ENCODE measurements at places on chromosomes 4 and X.

- no peak for DNase-seq
These were observed 18.6 kb upstream of the ZIC3 start for GRCh38 chrX:137547291-137547690.

DNA sequence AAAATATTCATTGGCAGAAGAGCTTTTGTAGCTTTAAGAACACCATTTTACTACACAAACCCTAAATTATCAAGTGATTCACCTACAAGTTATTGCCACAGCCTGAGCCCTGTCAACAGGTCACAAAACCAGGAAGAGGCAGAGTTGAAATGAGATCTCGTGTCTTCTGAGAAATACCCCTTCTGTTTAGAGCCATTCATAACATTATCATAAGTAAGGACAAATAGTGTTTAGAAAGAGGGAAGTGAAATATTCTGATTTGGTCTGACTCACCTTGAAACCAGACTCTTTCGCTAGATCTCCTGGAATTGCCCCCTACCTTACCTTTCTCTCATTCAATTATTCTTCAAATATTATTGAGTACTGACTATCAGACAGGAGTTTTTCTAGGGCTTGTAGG is 5.9 kb downstream of the ETDB start:
- DNase-seq, result no peak

- DNase-seq, result no peak
These were observed 2.0 kb upstream of the RIPPLY1 start for GRCh38 chrX:106905064-106905708.

DNA sequence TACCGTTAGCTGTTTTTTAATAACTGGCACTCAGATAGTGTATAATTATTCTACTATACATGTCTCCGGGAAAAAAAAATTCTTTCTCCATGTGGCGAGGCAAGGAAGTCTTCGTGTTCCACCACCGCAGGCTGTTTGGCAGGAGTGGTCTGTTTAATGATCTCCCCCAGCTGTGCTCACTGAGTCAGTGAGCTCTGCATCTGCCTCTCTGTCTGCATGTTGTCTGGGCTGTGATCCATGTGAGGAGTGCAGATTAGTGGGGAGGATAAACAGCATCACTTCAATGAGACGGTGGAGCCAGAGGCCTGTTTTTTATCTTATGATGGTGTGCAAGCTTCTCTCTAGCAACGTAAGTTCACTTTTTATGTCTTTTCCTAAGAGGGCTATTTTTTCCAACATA is 69.8 kb downstream of the RPS3A start:
- no peak for DNase-seq

DNA sequence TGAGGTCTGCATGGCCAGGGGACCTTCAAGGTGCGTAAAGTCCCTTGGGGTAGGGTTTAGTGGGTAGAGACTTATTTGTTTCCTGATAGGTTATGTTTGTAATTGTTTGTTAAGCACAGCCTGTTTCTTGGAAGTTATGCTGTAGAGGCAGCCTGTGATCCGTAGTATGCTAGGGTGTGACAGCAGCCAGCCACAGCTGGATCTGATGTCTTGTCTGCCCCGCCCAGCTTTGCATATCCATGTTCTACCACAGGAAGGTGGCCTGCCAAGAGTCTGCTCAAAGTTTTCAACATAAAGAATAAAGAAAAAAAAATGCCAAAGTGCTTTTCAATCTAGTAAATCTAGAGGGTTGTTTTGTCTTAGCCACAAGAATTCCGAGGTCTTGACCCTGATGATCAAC is 19.1 kb upstream of the PRRG3 start:
- no peak for DNase-seq

- no peak for DNase-seq
These were observed 230.7 kb downstream of the EVC2 start for GRCh38 chr4:5477613-5478012.

GRCh38 chr4:161336016-161336530 is 827.7 kb downstream of the FSTL5 start:
- DNase-seq, result no peak

GRCh38 chr4:180485407-180485806 is 1757.8 kb upstream of the TENM3 start:
- no peak for DNase-seq

DNA sequence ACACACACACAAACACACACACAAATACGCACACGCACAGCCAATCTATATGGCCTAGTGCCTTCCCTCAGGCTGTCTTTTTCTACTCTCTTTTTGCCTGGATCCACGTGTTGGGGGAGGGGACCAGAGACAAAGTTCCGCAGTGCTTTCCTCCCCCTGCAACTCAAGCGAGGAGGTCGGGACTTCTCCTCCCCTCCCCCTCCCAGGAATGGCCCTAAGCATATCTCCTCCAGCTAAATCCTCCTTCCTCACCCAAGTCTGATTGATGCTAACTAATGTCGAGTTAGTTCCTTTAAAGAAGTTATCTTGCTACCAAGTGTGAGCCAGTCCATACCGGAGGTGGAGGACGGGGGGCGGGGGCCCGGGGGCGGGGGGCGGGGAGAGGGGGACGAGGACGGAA is 141.2 kb upstream of the ZIC3 start:
- DNase-seq, result no peak

DNA sequence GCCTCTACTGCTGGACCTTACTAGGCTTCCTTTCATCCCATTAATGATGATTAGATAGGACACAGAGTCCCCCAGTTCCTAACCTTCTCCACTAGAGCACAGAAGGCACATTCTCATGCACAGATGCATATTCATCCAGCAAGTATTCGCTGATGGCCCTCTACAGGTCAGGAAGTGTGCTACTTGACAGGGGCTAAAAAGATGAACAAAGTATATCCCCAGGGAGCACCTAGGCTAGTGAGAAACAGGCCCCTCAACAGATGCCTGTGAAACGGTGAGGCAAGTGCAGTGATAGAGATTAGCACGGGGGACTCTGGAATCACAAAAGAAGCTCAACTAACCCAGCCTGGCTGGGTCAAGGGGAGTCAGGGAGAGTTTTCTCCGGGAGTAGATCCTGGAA is 95.8 kb downstream of the MGST2 start:
- no peak for DNase-seq

- DNase-seq, result no peak
These were observed 268.9 kb downstream of the FBXW7 start for GRCh38 chr4:152266831-152267480.

GRCh38 chr4:136036744-136037143 is 1495.5 kb downstream of the PCDH18 start:
- no peak for DNase-seq
